ENCODE measurements at places on chromosomes 4 and X.

DNA sequence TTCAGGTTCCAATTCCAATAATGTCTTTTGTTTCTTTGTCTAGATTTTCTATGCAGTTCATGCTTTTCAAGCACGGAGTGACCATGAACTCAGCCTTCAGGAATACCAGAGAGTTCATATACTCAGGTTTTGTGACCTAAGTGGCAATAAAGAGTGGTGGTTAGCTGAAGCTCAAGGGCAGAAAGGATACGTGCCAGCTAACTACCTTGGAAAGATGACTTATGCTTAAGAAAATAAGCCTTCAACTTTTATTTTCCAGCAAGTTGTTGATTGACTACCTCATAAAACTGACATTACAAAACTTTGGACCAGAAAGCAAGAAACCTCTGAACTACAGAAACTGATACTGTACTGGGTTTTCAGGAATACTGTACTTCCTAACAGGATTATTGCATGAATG is 30.8 kb downstream of the INTS12 start:
- DNase-seq: no peak

GRCh38 chrX:155857561-155857960 is 23.6 kb upstream of the VAMP7 start:
- no peak for DNase-seq

GRCh38 chr4:73499996-73500765 is 18.6 kb downstream of the AFM start:
- no peak for DNase-seq

DNA sequence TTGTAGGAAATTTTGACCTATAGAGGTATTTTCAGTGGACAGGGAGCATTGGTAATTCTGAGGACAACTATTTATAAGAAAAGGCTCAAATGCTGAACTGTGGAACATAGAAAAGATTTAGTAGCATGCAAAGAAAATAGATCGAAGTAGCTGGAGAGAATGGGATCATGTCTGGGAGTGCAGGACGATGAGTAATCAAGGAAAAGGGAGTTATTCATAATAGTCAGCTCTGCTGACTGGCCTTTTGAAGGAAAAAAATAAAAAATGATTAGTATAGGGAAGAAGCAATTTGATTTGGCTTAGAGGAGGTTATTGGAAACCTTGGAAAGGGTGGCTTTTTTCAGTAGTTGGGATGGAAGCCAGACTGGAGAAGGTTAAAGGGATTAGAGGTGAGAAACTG is 22.9 kb upstream of the ANK2 start:
- no peak for DNase-seq

- no peak for DNase-seq
Observed at GRCh38 chr4:70994387-70995099, 1.1 kb downstream of the DCK start.

GRCh38 chrX:23788521-23788920 is 5.5 kb downstream of the SAT1 start:
- no peak for DNase-seq

- DNase-seq: no peak
Observed at GRCh38 chr4:115090483-115091075, 22.8 kb downstream of the NDST4 start.

- no peak for DNase-seq
Observed at GRCh38 chr4:185589067-185589836, 53.9 kb upstream of the PDLIM3 start.

- no peak for DNase-seq
Observed at GRCh38 chr4:8739820-8740665, 131.6 kb downstream of the HMX1 start.

GRCh38 chr4:182337366-182337765 is 94.2 kb downstream of the TENM3 start:
- no peak for DNase-seq

DNA sequence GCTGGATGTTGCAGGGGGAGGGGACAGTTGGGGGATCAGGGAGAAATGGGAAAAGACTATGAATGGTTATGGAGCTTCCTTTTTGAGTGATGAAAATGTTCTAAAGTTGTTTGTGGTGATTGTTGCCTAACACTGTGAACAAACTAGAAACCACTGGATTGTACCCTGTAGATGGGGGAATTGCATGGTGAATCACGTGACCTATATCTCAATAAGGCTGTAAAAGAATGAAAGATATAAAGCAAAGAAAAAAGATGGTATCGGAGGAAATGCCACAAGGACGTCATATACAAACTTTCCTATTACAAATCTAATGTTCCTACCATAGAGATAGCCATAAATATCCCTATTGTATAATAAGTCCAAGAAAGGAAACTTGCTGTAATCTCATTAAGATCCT is 20.6 kb upstream of the CT55 start:
- no peak for DNase-seq

GRCh38 chrX:40933132-40933705 is 152.0 kb upstream of the USP9X start:
- DNase-seq: no peak

DNA sequence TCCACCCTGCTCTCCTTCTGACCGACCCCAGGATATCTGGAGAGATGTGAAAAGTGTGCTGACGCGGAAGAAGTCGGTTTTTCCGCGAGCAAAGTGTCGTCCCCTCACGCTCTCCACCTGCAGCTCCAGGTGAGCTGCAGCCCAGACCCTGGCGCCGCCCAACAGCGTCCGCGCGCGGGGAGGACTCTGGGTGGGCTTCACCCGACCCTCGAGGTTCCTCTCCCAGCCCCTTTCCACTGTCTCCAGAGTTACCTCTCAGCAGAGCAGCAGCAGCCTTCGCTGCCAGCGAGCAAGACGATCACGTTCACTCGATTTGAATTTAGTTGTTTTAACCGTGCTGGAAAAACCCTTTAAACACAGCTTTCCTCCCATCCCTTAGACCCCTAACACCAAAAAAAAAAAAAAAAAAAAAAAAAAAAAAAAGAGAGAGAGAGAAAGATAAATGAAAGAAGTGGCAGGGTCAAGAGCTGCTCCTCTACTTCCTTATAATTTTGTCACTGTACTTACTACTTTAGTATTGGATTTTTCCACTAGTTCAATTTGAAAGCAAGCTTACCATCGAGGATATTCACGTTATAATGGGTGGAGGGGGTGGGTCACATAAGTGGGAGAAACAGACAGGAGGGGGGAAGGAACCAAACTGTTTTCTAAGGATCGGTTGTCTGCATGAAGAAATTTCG is 758 bp upstream of the NR3C2 start:
- no peak for DNase-seq

- no peak for DNase-seq
Observed at GRCh38 chrX:102155806-102156179, at the start of gene BEX5. Gene BEX5 (minus strand): TSS chrX:102155977. CDS start chrX:102154265, 1,712 bp downstream.

DNA sequence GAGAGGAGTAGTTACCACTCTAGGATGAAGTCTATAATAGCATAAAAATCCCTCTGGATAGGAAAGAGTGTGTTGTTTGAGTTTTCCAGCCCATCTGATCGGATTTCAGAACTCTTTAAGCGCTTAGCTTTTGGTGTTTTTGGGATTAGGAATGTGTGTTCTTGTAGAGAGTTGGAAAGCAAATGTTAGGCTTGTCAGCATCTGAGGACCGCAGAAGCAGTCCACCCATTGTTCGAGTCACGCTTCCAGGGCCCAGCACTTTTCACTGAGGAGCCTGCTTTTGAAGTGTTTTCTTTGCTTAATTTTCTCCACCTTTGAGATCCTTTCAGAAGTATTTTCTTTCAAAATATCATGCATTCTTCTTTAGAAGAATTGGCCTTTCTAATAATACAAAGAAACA is 306.2 kb downstream of the TENM3 start:
- no peak for DNase-seq

DNA sequence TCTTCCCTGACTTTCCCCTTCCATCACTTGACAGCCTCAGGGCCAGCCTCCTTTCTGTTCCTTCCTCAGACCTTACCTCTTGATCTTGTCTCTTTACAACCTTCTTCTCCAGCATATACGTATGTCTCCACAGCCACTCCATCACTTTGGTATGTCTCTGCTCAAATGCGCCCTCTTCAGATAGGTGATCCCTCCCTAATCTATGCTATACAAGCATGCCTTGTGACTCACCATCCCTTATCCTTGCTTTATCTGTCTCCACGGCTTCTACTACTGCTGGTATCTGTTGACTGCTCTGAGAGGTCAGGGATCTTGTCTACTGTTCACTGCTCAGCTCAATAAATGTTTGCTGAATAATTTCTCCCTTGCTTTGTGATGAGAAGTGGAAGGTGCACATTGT is 9.0 kb downstream of the ARAP2 start:
- DNase-seq: no peak

Data from type B pancreatic cell (in vitro differentiated cells).